ENCODE measurements at places on chromosomes 7 and 10.

DNA sequence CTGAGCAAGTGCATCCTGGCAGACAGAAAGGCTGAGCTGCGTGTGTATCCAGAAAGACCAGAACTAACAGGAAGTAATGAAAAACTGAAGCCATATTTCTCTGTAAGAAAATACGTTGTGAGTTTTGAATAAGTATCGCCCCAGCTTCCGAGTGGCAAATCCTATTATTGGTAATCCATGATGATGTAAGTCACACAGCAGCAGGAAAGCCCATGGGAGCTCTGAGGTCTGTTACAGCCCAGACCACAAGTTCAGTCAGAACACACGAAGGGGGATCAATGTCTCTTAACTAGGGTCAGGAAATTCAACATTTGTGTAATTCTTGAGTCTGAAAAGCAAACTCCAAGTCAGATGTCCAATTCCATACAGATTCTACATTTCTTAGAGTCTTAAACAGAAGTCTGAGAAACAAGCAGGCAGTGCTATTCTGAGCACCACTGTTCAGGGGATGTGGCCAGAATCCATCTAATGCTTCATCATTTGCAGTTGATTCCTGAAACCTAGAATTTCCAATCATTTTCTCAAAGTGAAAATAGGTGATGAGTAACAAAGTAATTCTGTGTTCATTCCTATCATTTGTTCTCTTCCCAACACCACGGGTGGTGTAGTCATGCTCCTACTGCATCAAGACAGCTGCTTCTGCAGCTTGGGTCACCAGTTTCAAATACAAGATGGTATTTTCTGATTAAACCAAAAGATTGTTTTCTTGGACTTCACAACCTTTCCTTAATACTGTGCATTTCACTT, at the start of gene LRIT2:
LRIT2 (minus strand) TSS at position 118 of the 747 bp plus-strand sequence; CDS start at position 94, 24 bp downstream.
- no peak for DNase-seq

GRCh38 chr7:34073676-34074075, 168.3 kb downstream of the BMPER start:
- DNase-seq, result no peak

GRCh38 chr7:148746135-148746534, 47.4 kb downstream of the CUL1 start:
- no peak for DNase-seq

DNA sequence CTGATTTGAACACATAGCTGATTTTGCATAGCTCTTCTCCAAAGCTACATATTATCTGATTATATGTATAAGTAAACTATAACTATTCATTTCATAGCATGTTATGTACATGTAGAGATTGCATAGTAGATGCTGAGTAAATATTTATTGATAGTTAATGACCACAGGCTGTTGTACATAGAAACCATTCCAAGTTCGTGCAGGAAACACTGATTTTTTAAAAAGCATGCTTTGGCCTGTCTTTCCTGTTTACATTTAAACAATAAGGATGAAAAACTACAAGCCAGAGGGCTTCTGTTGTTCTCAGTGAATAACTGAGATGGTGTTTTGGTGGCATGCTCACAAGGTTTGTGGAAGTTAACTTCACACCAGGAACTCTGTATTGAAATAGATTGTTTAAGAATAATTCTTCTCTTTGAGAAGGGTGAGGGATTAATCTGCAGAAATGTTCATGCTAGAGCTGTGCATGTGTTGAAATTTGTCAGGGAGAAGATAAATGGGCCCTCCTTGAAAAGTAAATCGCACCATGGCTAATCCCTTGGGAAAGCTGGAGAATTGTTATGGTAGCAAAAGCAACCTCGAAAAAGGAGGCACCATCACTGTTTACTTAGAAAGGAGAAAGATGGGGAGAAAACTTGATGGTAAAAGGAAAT, 120.2 kb upstream of the SP8 start:
- DNase-seq, result no peak

DNA sequence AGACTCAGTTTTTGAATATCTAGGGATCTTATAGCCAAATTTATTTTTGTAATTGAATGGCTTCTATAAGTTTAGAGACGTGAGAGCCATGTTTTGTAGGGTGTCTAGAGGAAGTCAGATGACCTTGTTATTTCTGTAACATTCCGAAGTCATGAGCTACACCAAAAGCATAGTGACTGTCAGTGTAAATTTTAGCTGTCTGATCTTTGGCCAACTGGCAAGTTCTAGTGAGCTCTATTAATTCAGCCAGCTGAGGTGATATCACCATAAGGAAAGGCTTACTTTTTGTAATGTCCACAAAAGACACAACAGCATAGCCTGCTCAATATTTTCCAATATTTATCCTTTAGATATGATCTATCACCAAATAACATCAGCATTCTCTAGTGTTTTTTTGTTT, 9.9 kb upstream of the NT5C3A start:
- no peak for DNase-seq

Measured in NAMALWA (cell line).